Fibroblast of the conjunctiva (primary cell): ENCODE measurements at places on chromosomes 7 and 10.

DNA sequence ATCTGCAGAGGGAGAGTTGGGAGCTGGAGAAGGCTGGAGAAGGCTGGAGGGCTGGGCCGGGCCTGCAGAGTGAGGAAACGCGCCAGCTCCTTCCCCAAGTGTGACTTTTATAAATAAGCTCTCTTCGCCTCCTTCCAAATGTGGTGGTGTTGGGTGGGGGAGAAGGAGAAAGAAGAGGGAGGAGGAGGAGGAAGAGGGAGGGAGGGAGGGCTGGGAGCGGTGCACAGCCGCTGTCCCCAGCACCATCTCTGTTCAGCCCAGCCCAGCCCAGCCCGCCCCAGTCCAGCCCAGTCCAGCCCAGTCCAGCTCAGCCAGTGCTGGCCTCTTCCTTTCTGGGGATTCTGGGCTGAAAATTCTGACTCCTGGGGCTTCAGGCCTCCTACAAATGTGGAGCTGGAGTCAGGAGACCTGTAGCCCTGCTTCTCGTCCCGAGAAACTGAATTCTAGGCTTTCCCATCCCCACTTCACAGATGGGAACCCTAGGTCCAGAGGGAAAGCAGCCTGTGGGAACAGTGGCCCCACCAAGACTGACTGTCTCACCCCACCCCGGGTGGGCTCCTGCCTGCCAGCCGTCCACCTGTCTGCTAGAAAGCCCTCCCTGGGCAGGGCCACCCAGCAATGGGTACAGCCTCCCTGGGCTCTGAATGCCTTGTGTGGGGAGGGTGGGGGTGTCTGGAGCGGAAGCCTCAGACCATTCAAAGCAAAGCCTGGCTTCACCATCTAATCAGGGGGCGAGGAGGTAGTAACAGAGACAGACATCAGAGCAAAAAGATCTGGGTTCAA, 2.3 kb downstream of the STX1A start:
- DNase-seq = no peak

- DNase-seq = no peak
These were observed 184.2 kb downstream of the PRPF18 start for GRCh38 chr10:13770760-13771493.

DNA sequence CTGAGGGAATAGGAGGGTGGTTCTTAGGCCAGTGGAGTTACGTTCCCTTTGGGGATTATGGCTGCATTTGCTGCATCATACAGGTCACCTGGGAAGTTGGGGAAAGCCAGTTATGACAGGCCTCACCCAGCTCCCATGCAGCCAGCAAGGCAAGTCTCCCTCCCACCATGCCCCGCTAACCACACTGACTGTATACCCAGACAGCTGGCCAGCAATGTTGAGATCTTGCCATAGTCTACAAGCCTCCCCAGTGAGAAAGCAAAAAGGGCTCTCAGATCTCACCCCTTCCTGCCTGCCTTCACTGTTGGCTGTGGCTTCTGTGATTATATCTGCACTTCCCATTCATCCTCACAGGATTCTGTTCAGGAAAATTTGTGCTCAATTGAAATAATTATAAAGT, 133.3 kb upstream of the HGF start:
- no peak for DNase-seq

- peak; percentile 84 for DNase-seq
These were observed 98.8 kb upstream of the COL1A2 start for GRCh38 chr7:94295850-94296249.

GRCh38 chr7:43572516-43573049, 10.3 kb upstream of the STK17A start:
- peak; percentile 96 for DNase-seq

DNA sequence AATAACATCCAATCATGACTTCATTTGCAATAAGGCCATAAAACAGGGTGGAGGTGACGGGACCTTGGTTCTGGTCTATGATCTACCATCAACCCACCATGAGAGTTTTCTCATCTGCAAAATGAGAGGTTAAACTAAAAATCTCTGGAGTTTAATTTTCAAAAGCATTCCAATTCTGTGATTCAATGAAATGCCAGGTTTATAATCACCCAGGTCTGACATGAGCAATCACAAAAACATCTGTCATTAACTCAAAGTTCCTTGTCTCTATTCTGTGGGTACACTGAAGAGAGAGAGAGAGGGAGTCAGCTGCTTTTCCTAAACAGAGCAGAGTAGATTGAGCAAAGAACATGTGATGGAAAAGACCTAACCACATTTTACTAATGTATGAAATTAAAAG, 75.4 kb downstream of the NUDCD3 start:
- DNase-seq = no peak

- DNase-seq = no peak
These were observed 4.4 kb downstream of the MYL7 start for GRCh38 chr7:44136731-44137130.

DNA sequence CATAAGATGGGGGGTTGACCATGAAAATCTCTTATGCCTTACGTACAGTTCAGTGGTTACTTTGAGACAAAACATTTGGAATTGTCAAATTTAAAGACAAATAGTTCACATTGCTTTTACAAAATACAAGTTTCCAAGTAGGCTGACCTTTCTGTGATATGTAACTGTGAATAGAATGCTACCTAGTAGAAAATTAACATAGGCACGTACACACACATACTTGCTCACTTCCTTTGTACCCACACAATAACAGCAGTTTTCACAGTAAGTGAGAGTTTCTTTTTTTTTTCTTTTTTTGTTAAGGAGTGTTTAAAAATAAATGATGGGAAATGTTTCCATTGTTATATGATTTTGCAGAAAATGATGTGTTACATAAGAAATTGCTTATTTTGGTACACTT, 53.3 kb upstream of the SP8 start:
- no peak for DNase-seq

- DNase-seq = no peak
These were observed 612.4 kb downstream of the TNS3 start for GRCh38 chr7:46969303-46970130.

DNA sequence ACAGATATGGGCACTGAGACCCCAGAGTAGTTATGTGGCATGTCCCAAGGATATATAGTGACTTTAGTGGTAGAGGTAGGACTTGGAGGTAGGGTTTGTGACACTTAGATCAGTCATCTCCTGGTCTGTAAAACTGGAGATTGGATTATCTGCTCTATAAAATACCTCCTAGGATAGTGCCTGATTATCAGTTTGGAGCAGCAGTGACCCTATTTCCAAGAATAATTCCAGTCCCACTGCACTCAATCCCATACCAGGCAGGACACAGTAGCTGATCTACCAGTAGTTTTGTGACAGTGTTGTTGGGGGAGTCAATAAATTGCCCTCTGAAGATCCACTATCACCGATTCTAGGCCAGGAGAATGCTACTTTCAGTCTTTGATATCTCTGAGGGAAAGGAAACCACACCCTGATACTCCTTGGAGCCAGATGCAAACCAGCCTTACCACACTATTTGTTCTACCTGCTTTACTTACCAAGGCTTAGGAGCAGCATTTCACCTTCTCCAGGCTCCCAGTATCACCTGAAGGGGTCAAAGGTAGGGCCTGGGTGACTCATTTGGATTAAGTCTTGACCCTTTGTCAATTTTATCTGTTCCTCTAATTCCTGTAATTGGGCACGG, 30.6 kb downstream of the KMT2E start:
- no peak for DNase-seq
